ENCODE measurements at places on chromosomes 5 and 9. TPM values are rescaled to one million over a fixed set of nuclear protein-coding genes. Genes with fewer than 3 reads are reported as not detected.

GNPDA1 gene
- total RNA-seq, result 35.5 TPM

MCTP1 gene
- total RNA-seq, result 23.8 TPM

TMED7 gene
- total RNA-seq, result 82.1 TPM

GAS1 gene
- total RNA-seq, result 160 TPM

ERAP2 gene
- total RNA-seq, result 9.6 TPM

CCL28 gene
- total RNA-seq, result 4.8 TPM
